ENCODE measurements at places on chromosomes 5 and 9.

GRCh38 chr5:68352166-68352565 is 136.6 kb downstream of the PIK3R1 start:
- DNase-seq: no peak

DNA sequence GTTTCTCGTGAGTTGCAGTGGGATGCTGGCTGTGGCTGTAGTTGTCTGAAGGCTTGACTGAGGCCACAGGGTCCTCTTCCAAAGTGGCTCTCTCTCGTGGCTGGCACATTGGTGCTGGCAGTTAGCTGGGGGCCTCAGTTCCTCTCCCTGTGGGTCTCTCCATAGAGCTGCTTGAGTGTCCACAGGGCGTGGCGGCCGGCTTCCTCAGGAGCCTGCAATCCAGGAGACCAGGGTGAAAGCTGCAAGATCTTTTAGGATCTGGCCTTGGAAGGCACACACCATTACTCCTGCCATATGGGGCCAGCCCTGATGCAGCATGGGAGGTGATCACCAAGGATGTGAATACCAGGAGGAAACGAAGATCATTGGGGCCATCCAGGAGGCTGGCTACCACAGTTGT is 41.1 kb downstream of the ANKRD33B start:
- DNase-seq: no peak

- no peak for DNase-seq
Observed at GRCh38 chr9:121886759-121887485, 206.2 kb downstream of the TTLL11 start.

DNA sequence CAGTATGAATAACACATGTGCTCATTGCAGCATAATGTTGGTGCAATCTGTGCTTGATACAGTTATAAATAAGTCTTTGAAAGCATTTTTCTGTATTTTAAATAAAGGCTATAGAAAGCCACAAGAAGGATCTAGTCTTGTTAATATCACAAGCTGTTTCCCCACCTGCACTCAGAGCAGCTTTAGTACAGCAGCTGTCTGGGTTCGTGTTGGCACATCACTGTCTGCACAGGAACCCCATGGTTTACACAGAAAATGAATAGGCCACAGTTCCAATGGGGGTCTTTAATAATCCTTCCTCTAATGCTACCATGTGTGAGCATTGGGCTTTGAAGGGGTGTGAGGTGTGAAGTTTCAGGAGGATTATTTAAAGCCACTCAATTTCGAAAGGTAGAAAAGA is 2269.7 kb downstream of the MAT2B start:
- no peak for DNase-seq

GRCh38 chr9:2336055-2336454 is 285.5 kb upstream of the VLDLR start:
- DNase-seq: no peak

DNA sequence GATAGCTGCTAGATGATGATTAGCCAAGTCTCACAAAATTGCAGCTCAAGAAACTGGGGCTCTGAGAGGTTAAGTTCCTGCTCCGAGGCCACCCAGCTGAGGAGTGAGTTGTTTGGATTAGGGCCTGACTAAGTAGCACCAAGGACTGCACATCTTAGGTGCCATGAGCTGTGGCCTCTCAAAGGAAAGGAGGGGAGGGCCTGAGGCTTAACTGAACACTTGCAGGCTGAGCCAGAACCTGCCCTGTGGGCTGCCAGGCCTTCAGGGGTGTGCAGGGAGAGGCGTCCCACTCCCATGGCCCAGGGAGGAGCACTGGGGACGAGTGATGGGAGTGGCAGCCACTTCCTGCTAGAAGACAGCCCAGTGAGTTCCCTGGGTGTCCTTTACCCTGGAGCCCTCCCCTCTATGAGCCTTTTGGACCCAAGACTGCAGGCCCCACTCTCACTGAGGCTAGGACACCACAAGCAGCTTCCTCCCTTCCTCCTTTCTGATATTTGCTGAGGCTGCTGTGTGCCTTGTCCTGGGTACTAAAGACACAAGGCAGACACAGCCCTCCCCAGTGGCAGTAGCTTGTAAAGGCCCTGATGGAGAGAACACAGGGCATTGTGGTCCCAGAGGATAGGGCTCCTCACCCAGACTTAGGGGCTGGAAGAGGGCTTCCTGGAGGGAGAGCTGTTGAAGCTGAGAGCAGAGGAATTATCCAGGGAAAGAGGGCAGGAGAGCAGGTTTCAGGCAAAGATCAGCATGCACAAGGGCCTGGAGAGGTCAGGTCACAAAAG is 22.1 kb downstream of the LMX1B start:
- DNase-seq: no peak

DNA sequence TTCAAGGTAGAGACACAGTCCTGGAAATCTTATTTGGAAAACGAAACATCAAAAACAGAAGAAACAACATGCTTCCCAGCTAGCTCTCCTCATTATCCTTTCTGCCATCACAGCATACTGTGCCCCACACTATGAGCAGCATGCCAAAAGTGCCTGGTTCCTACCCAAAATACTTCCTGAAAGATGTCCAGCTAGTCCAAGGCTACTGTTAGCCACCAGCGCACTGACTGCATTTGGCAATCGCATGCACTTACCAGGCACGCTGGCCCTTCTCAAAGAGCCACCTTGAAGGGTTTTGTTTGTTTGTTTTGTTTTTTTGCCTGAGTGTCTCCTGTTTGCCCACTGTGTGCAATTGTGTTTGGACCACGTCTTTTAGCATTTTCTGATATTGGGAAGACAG is 6.8 kb downstream of the HSPB3 start:
- DNase-seq: no peak

- DNase-seq: no peak
Observed at GRCh38 chr5:18745042-18745987, 1111.1 kb downstream of the TAF11L14 start.

GRCh38 chr9:98838155-98838867 is 30.8 kb downstream of the GALNT12 start:
- no peak for DNase-seq

DNA sequence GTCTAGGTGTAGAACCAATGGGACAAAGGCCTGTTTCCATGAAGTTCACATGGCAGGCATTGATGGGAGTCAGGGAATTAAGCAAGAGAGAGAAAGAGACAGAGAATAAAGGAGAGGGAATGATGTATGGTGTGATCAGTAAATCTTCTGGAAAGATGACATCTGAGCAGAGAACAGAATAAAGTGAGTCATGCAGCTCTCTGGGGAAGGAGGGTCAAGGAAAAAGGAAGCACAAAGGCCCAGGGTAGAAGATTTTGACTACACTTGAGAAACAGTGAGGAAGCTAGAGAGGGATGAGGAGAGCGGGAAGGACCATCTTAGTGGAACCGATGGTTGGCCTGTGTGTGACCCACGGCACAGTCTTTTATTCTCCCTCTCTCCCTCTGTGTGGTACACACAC is 425.9 kb downstream of the SPOCK1 start:
- no peak for DNase-seq

DNA sequence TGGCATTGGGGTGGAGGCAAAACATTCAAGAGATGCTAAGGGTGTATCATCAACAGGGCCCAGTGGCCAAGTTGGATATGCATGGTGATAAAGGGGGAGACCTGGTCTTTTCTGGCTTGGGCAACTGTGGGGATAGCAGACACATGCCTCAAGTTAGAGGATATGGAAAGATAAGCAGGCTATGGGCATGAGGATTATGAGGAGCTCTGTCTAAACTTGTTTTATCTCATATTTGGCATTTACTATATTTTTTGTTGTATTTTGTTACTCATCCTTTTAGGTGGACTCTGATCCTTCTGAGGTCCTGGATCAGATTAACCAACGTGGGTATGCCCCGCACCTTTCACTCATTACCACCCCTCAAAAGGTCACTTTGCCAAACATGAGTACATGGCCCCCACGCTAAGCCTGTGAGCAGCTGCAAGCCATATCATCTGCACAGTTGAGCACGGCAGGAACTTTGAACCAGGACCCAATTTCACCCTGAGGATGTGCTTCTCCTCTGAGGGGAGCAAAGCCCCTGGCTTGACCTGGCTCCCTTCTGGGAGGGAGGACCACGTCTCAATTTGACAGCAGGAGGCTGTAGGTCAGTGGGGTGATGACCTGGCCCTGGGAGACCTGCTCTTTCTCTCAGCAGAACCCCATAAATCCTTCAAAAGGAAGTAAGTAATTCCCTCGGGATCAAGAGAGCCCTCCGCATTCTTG is 71.1 kb upstream of the CD180 start:
- DNase-seq: no peak

DNA sequence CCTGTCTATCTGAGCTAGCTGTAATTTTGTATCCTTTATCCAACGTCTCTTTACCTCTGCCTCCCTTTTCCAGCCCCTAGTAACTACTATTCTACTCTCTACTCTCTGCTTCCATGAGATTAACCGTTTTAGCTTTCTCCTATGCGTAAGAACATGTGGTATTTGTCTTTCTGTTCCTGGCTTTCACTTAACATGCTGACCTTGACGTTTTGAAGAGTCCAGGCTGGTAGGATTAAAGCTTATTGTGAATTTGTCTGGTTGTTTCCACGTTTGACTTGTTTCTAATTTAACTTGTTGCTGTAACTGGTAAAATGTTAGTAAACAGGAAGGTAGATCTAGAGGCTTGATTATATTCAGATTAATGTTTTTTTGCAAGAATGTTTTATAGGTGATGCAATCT is 385.3 kb downstream of the PSAT1 start:
- DNase-seq: no peak

DNA sequence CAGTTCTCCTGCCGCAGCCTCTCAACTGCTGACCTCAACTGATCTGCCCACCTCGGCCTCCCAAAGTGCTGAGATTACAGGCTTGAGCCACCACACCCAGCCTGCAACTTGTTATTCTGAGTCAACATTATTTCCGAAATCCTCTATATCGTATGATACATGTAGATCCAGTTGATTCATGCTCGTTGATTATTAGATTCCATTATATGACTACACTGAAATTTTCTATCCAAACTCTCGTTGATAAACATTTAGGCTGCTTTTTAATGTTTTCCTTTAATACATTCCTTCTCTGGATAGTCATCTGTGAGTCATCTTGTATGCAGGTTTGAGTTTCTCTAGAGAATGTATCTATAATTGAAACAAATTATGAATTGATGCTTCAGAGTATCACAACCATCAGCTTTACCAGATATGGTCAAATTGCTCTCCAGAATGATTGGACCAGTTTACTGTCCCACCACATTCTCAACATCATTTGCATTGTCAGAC is 4.1 kb downstream of the CDK7 start:
- no peak for DNase-seq

DNA sequence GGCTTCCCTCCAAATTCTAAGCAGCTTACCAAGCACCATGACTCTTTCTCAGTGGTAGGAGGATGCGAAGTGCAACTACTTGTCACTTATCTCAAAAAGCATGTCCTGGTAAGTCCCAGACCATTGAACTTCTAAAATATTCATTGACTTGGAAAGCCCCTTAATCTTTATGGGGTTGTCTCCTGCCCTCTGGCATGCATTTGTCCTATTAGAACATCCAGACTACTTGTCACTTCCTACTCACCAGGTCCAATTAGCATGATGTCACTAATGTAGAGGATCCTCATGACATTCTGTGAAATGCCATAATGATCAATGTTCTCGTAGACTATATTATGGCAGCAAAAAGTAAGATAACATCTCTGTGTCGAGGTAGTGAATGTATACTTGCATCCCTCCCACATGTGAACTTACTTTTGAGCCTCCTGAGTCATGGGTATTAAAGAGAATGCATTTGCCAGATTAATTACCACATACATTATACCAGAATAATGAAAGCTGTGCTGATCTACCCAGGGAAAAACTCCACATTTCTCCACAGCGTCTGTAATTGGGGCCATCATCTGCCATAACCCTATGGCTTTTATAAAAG is 63.5 kb upstream of the RAD23B start:
- no peak for DNase-seq

DNA sequence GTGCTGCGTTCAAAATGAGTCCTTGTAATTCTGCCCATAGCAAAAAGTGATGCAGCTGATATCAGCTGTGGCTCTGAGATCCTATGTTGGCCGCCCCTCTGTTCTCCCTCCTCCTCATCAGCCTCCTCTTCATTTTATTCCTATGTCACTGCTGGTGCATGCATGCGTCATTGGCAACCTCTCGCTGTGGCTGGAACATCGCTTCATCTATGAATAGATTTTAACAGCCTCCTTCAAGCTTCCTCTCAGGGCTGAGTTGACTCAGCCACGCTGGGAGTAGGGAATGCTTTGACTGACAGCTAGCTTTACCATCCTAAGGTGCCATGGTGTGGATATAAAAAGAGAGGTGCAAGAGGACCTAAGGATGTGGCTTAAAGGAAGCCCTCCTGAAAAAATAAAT is 303.5 kb downstream of the PLK2 start:
- no peak for DNase-seq

Data from stimulated activated CD8-positive, alpha-beta memory T cell treated with anti-CD3 and anti-CD28 coated beads, Interleukin-2, amount 100 ng/mL, for 1 hour (primary cell).